Midbrain (tissue), 1 donor: ENCODE measurements at places on chromosomes 12 and 14.

GRCh38 chr12:108560321-108560721 lies 652 bp downstream of the SART3 start:
- DNase-seq: no peak

DNA sequence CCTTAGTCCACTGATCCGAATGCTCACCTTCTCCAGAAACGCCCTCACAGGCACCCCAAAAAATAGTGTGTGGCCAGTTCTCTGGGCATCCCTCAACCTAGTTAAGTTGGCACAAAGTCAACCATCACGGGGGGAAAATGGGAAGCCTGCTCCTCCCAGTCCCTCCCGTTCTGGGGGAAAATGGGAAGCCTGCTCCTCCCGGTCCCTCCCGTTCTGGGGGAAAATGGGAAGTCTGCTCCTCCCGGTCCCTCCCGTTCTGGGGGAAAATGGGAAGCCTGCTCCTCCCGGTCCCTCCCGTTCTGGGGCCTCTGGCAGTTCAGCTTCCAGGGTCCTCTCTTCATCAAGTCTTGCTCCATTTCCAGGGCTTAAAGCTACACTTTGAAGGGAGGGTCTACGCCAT lies 106.1 kb downstream of the RIMBP2 start:
- DNase-seq: no peak

GRCh38 chr12:26642361-26642760 lies 190.6 kb downstream of the ITPR2 start:
- DNase-seq: no peak

DNA sequence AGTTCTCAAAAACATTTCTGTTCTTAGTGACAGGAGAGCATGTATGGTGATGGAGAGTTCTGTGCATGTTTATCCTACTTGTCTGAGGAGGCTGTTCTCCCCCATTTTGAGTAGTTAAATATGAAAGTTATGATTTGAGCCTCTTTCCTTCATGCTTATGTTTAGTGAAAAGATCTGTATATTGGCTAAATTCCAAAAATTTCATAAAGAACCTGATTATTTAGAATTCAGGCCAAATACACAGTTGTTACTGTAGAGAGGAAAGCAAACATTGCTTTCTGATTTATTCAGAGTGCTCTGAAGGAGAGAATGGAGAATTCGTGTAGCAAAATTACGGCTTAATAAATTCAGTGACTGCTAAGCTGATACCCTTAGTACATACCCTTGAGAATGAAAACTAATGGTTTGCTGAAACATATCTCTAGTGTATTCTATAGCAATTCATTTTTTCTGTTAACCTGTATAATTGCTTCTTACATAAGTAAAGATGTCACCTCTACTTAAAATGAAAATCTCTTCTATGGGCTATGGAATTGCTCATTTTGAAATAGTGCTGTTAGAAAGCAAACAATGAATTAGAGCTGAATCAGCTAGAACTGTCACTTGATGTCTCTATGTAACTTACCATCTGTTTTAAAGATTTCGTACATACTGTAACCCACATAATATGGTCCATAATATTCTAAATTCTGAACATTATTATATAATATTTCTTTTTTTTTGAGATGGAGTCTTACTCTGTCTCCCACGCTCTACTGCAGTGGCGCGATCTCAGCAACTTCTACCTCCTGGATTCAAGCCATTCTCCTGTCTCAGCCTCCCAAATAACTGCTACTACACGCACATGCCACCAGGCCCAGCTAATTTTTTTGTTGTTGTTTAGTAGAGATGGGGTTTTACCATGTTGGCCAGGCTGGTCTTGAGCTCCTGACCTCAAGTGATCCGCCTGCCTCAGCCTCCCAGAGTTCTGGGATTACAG lies 417.0 kb upstream of the RGS6 start:
- no peak for DNase-seq

GRCh38 chr12:110670161-110670701 lies 18.7 kb downstream of the HVCN1 start:
- DNase-seq: no peak

DNA sequence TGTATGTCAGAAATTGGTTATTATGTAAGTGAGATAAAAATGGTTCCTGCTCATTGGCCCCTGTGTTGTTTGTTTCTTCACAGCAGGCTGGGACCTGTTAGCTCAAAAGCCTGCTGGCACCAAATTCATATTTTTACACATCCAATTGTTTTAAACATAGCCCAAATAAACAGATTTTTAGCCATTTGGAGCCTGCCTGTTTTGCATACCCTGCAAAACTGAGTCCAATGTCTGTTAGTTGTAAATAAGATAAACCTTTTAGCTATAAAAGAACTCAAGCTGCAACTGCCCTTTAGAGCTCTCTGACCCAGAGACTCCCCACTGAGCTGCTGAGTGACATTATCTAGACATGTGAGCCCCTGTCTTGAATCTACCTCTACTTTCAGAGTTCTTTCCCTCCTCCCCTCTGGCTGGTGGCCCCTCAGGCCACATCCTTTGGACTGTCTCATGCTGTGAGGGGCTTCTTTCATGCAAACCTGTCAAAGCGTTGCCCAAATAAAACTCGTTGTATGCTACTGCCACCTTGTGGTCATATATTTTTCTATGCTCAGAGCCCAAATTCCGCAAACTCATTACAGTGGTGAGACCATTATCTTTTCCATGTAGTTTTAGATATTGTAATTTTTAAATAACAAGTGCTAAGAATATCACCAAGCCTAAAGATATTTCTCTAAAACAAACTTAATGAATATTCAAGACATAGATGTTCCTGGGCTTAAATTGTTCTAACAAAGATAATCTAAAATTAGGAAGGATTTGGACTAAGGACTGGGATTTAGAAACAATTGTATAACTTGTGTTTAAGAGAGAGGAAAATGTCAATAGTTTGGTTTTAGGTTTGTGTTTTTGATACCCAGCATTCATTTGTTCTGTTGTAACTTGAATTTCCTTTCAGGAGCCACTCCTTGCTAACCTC lies 337.9 kb downstream of the AACS start:
- DNase-seq: peak; percentile 10

DNA sequence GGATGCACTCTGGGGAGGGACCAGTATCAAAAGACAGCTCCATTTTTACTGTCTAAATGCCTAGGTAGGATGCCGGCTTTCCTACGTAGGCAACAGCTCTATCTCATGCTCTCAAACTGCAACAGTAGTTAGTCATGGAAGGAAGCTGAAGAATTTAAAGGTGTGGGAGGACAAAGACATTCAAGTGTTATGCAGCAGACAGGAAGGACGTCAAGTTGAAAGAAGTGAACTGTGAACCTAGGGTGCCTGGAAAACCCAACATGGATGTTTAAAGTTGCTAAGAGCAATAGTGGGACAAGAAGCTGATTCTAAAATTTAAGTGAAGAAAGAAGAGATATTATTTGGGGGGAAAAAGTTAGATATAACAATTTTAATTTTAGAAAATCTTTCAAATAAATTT lies 5.9 kb downstream of the SEC23A start:
- no peak for DNase-seq

DNA sequence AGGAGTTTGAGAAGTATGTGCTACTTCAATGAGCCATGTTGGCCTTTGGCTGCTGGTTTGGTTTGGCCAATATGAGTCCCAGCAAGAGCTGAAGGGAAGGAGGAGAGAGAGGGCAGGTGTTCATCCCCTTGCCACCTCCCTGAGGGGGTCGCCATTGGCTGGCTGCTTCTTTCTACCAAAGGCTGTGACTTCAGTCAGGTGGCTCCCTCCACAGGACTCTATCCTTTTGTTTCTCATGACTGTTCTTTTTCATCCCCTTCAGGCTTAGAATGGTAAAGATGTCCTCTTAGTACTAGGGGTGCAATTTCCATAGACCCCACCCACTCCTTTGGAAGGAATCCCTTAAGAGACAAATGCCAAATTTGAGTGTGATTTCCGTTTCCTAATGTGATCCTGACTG lies 31.2 kb upstream of the OTOGL start:
- DNase-seq: no peak

- DNase-seq: no peak
Observed at GRCh38 chr14:104975481-104976197, 2.5 kb downstream of the AHNAK2 start.

- DNase-seq: no peak
Observed at GRCh38 chr12:103877288-103877687, 36.3 kb upstream of the NT5DC3 start.

GRCh38 chr14:79201564-79202207 lies 1009.6 kb downstream of the DIO2 start:
- DNase-seq: no peak

DNA sequence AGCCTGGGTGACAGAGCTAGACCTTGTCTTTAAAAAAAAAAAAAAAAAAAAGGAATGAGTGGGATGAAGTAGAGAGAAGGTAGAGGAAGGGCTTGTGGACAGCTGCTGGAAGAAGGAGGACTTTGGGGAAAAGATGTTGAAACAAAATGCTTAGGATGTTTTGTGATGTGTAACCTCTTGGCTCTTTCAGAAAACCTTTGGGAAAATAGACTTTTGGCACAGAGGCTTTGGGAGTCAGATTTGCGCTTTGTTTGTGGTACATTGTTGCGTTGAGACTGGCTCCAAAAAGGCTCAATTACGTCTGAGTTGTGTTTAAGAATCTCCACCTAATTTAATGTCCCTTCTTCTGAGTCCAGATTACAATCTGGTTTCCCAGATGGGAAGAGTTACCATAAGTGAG lies 32.9 kb upstream of the SPTLC2 start:
- DNase-seq: no peak

GRCh38 chr12:118685983-118686607 lies 295.2 kb upstream of the SRRM4 start:
- no peak for DNase-seq

GRCh38 chr14:98684468-98684867 lies 587.5 kb downstream of the BCL11B start:
- no peak for DNase-seq

DNA sequence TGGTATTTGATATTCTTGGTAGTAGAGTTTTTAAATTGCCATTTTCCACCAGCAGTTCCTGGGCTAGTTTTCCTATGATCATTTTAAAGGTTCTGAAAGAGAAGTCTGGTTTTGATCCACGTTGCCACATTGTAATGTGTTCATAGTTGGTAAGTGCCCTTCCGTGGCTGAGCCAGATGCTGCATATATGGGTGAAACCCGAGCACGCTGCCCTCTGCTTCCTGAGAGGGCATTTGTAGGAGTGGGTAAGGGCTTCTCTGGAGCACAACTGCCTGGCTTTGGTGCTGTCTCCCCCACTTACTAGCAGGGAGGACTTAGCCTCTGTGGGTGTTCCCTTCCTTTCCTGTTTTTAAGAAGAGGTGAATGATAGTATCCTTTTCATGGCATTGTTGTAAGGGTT lies 7.1 kb downstream of the SNRNP35 start:
- no peak for DNase-seq

DNA sequence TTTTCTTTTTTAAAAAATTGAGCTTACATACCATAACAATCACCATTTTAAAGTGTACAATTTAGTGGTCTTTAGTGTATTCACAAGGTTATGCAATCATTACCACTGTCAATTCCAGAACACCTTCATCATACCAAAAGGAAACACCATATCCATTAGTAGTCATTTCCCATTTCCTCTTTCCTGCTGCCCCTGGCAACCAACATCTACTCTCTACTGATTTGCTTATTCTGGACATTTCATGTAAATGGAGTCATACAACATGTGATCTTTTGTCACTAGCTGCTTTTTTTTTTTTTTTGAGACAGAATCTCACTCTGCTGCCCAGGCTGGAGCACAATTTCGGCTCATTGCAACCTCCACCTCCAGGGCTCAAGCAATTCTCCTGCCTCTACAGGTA lies 66.8 kb upstream of the CFL2 start:
- DNase-seq: no peak

DNA sequence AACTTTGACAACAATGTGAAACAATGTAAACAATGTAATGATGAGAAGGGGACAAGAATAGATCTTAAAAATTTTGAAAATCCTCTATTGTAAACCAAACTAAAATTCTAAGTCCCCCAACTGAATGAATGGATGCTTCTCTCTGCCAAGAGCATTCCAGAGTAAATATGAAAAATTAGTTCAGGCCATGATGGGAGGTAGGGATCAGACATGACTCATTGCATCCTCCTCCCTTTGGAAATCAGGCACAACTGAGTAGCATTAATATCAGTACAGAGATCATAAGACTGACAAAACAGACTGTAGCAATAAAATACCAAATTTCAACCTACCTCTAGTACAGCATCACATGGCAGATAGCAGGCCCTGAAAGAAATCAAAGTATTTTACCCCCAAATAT lies 559.9 kb downstream of the C12orf50 start:
- DNase-seq: no peak

DNA sequence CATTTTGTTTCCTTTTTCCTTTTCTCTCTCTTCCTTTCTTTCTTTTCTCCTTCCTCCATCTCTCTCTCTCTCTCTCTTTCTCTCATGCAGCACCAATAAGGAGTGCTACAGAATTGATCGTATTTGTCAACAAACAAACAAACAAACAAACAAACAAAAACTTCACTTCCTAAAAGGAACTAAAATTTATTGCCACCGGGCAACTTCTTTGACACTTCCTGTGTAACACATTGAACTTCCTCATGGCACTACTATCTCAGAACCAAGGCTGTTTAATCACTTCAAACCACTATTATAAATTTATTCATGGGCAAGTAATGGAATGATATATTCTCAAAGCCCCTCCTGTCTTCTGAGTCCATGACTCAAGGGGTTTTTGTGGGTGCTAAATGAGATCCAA lies 51.3 kb downstream of the SERPINA3 start:
- DNase-seq: no peak

DNA sequence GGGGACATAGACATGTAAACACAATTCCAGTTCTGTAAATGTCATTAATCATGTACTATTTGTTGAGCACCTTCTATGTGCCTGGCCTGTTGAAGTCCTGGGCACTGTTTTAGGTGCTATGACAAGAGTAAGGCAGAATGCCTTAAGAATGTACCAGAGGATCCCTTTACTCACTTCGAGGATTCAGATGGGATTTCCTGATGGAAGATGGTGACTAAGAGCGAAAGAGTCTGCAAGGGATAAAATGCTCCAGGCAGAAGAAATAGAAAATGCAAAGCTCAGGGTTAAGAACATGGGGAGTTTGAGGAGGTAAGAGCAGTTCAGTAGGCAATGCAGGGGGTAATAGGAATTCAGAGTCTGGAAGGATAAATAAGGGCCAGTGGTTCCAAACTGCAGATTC lies 671.3 kb upstream of the TBX3 start:
- DNase-seq: no peak

DNA sequence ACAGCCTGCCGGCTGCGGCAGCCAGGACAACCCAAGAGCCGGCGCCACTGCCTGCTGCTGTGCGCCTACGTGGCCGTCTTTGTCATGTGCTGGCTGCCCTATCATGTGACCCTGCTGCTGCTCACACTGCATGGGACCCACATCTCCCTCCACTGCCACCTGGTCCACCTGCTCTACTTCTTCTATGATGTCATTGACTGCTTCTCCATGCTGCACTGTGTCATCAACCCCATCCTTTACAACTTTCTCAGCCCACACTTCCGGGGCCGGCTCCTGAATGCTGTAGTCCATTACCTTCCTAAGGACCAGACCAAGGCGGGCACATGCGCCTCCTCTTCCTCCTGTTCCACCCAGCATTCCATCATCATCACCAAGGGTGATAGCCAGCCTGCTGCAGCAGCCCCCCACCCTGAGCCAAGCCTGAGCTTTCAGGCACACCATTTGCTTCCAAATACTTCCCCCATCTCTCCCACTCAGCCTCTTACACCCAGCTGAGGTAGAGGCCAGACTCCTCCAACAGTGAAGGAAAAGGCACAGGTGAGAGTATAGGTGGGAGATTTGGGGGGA lies 10.3 kb downstream of the ZBTB39 start:
- DNase-seq: no peak
